ENCODE measurements at places on chromosomes 5 and 9.

DNA sequence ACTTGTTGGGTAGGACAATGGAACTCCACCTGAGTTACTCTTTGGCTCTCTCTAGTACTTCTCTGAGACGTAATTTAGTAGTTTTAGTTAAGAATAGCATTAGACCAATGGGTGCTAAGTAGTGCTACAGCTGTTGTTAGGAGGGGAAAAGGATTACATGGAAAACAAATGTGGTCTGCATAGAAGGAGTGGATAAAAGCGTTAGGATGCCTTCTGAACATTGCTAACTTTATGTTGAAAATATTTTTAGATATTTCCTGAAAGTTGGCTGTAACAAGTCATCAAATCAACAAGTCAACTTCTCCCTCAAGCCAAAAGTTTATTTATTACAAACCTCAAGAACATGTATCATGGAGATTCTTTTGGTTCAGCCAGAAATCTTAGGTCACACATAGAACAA lies 409.5 kb upstream of the MEF2C start:
- no peak for DNase-seq

DNA sequence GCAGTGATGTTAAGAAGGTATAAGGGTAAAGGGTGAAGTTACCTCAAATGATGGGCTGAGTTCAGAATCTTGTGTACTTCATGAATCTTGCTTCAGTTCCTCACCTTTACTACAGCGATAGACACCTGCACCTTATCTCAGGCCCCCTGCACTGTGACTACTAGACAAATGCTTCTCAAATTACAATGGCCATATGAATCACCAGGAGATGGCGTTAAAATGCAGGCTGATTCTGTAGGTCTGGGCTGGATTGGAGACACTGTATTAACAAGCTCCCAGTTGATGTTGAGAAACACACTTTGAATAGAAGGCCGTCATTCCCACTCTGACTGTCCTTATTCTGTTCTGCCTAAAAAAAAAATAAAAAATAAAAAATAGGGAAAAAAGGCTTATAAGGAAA lies 29.8 kb downstream of the TARS1 start:
- no peak for DNase-seq

DNA sequence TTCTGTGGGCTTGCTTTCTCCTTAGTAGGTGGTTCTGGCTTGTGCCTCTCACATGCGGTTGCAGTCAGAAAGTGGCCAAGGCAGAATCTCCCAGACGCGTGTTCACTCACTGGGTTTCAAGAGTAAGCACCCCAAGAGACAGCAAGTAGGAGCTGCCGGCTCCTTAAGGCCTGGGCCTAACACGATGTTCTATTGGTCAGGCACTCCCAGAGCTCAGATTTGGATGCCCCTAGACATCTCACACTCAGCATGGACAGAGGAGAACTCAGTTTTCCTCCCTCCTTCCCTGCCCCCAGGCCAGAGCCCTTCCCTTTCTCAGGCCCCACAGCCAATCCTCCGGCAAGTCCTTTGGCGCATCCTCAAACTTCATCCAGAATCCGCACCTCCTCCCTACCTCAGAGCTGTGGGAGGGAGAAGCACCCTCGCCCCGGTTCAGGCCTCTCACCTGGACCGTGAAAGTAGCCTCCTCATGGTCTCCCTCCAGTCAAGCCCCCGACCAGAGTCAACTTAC lies 6.5 kb upstream of the CARD19 start:
- DNase-seq = no peak

DNA sequence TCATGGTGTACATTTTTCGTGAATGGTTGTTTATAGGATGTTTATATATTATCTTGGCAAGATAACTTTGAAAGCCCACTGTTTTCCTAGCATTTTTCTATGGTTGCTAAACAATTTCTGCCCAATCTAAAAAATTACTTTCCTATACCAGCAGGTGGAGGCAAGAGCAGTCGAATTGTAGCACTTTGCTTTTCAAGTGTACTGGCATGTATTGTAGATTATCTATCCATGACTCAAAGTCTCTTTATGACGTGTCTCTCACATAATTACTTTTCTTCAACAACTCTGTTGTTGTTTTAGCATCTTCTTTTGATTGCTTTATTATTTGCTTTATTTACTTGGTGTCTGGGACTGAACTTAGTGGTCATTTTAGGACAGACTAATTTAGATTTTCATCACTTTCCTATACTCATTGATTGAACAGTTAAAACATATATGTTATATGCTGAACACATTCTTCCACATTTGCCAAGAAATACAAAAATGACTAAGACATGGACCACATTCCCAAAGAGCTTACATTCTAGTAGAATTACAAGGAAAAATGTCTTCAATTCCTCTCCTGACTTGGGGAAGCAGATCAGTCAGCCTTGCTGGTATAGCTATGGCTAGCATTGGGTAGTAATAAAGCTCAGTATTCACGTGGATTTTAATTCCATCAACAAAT lies 20.7 kb downstream of the NLN start:
- peak; percentile 76 for DNase-seq

DNA sequence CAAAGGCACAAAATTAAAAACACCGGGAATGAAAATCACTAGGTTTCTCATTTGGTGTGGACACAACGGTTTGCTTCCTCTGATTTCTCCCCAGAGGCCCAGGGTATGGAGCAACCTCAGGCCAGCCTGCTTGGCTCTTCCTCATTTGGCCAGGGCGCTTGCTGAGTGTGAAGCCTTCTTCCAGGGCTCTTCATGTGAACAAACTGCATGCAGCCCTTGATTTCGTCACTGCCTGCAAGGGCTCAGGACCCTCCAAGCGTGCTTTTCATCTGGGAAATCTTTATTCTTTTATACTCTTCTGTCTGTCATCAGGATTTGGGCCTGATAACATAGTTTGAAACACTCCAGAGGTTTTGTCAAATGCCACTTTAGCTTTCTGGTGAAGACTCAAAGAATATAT lies 122.6 kb upstream of the KLF4 start:
- peak; percentile 31 for DNase-seq

DNA sequence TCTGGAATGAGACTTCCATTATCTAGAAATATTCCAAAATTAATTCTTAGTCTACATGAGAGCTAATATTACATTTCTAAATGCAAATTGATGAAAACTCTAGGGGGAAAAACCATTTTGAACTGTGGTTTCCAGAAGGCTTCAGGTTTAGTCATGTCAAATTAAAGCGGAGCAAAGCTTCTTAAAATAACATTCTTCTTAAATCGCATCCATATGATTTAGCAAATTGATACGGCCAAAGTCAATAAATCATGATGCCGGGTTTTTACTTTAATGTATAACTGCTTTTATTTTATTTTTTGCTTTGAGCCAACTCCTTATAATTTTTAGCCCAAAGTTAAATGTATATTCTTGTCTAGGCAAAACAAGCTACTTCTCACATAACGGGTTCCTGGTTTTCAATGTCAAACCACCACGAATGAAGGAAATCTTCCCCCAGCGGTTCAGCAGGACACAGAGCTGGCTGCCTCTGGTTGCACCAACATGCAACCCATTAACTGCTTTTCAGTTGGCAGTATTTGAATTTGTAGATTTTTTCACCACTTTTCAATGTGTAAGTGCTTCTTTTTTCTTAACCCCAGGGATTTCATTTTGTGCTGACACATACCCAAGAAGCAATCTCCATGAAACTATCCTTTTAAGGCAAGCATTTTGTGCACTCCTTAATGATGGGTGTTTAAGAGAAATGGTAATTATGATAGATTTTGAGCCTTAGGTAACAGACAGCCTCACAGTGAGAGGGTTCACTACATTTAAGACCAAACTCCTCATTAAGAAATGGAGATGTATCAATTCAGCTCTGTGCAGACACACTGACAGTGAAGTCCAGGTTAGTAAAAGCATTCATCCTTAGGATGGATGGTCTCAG lies 35.5 kb downstream of the EFNA5 start:
- DNase-seq = no peak

DNA sequence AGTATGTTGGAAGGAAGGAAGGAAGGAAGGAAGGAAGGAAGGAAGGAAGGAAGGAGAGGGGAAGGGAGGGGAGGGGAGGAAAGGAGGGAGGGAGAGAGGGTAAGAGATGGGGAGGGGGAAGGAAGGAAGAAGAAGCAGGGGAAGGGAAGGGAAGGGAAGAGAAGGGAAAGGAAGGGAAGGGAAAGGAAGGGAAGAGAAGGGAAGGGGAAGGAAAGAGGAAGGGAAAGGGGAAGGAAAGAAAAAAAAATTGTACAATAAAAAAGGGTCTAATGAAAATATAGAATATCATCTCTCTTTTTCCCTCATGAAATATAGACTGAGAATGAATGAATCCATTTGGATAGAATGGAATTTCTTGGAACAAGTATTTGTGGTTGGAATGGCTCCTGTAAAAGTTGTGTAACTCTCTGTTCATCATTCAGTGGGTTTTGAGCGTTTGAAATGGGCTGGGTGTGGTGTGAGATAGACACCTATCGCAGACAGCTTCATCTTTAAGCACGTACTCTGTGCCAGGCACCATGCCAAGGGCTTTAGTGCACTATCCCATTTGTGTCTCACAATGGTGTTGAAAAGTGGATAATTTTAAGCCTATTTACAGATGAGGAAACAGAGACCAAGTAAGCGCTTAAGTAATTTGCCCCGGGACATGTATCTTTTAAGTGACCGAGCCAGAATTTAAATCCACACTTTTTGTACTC lies 11.6 kb upstream of the PAPPA start:
- DNase-seq = peak; percentile 40

DNA sequence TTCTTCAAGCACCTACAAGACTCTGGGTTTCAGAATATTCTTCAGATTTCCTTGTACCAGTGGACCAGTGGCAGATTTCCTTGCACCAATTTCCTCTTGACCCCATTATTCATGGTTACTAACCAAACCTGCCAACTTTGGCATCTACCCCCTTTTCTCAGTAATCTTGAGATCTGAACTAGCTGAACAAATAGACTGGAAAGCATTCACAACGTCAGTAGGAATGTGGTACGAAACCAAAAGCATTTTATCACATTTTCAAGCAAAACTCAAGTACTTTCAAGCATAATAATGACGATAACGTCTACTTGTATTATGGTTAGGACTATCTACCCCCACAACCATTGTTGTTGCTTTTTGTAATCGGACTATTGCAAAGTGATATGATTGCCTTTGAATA lies 1217.3 kb downstream of the PTPRD start:
- no peak for DNase-seq

- no peak for DNase-seq
Measured at GRCh38 chr5:139512786-139513390, 30.3 kb upstream of the STING1 start.

GRCh38 chr9:132995879-132996278 lies 17.4 kb downstream of the GFI1B start:
- no peak for DNase-seq

DNA sequence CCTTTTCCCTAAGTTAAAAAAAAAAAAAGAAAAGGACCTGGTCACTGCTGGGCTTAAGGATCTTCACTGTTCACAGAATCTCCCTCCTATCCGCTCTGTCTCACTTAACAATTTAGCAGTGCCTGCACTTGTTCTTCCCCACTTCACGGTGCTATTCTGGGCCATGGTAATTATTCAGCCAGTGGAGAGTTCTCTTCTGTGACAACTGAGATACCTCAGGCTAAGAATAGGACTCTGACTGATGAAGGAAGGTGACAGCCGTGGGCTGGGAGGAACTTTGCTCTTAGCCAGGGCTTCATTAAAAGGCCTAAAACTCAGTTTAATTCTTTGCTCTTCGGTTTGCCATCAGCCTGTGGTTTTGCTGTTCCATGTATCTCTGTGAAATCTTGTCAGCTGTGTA lies 51.9 kb upstream of the ENTREP1 start:
- no peak for DNase-seq

DNA sequence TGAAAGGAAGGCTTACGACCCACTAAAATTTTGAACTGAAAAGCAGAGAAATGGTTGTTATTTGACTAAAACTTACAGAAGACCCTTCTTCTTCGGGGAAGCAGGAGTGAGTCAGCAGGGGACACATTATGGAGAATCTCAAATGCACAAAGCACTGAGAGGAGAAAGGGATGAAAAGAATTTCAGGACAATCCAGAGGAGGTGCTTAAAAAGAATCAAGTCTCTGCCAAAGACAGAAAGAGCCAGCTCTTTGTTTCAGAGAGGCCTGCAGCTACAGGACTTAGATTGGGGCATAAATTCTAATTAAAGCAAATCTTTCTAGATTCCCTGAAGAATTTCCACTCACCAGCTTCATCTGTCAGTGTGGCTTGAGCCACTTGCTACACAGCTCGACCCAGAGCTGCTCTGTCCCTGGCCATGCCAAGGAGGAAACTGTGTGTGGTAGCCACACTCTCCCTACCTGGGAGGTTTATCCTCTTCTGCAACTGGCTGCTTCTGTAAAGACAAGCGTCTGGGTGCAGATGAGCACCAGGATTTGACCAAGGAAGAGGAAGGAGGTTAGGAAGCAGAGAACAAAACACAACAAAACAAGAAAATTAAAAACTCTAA lies 89.9 kb downstream of the SEMA5A start:
- DNase-seq = no peak

GRCh38 chr5:151897896-151898295 lies 26.8 kb downstream of the GLRA1 start:
- no peak for DNase-seq

DNA sequence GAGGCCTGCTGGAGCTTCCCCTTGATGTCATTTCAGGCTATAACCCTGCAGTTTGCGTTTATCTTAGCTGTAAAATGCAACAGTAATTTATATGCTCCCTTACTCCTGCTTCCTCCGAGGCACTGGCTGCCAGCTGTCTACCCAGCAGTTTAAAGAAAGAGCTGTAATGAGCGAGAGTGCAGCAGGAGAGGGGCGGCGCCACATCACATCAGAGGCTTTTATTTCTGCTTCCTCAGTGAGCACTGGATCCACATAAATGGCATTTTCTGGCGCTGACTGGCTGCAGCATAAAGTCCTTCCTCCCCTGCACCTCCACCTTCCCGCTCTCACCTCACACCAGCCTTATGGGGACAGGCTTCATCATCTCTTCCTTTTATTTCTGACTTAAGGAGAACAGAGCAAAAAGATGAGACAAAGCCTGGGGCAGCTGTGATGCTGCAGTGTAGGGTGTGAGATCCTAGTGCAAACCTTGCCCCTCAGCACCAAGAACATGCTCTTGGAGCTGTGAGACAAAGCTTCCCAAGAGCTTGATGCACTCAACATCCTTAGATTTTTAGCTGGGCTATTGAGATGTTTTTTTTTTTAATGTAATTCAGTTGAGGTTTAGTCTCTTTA lies 829.6 kb upstream of the ZNF608 start:
- no peak for DNase-seq

DNA sequence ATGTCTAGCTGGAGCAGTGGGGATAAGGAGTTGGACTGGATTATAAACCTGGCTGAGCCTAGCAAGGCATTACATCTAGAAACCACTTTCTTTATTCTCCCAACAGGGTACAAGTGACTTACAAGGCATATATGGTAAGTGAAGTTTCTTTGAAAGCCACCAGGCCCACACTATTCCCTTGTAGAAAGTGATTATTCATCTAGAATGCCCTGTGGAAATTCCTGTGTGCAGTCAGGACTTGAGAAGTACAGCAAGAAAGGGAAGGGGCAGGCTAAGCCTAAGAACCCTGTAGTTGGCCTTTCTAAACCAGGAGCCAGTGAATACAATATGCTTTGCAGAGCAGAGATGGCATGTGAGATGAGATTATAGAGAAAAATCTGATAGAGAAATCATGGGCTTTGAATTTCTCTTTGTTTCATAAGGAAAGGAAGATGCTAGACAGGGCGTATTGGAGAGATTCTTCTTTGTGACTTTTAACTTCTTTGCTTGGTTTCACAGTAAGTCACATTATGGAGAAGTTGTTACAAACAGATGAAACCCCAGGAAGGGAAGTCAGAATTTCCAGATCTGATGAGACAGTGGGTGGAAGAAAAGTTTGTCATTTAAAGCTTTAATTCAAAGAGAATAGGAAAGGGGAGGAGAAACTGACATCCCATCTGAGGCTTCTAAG lies 321.7 kb downstream of the NDUFS4 start:
- DNase-seq = peak; percentile 11
